ENCODE measurements at places on chromosomes 1 and 21. TPM values are rescaled to one million over a fixed set of nuclear protein-coding genes. Genes with fewer than 3 reads are reported as not detected.

RUNX3 gene
- total RNA-seq: 7.3 TPM

GBP6 gene
- total RNA-seq: not detected

DNA sequence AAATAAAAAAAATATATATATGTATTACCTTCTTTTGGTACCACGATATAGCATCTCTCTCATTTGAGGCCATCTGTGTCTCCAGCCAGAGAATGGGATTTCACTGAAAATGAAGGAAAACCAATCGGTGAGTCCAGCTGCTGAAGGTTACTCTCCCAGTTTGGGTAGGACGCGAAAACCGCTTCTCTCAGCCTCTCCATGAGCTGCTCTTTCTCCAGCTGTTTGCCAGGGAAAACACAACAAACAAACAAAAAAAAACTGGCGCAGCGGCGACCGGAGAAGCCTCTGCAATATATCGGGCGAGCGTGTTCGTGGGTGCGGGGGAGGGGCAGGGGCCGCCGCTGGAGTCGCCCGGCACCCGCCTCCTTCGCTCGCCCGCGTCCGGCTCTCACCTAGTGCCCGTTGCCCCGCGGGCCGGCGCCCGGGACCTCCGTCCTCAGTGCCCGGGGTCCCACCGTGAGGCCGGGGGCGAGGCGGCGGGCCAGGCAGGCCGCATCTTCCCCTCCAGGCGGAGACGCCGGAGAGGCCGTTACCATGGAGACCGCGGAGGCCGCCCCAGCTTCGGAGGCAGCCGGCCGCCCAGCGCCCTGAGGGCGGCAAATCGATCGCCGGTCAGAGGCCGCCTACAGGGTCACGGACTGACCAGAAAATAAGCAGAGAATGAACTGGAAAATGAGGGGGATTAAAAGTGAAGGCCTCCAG lies 504 bp downstream of the PHTF1 start:
- peak; percentile 88 for DNase-seq

- DNase-seq: no peak
Measured at GRCh38 chr1:172704420-172705210, 45.7 kb downstream of the FASLG start.

- DNase-seq: no peak
Measured at GRCh38 chr1:228099331-228099732, 3.8 kb downstream of the C1orf35 start.
